ENCODE measurements at places on chromosomes 6 and 20.
A peak's percentile ranks its signal among the peaks of the same experiment; 100 is the strongest.

GRCh38 chr20:19427480-19427879 lies 215.0 kb downstream of the SLC24A3 start:
- no peak for DNase-seq

GRCh38 chr20:60063739-60064380 lies 105.6 kb downstream of the CDH26 start:
- DNase-seq: no peak

- DNase-seq: no peak
Observed at GRCh38 chr20:20407891-20408805, 40.2 kb downstream of the INSM1 start.

DNA sequence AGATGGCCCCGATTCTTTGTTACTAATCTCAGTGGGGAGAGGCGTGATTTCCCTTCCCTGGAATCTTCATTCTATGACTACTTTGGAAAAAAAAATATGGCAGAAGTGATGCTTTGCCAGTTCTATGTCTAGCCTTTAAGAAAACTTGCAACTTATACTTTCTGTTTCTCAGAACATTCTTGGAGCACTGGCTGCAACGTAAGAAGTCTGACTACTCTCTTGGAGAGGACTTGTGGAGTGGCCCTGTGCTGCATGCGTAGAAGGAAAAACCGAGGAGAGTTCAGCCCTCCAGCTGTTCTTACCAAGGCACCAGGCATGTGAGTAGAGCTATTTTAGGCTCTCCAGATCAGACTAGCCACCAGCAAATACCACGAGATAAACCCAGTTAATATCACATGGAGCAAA lies 77.6 kb upstream of the STXBP5 start:
- no peak for DNase-seq

GRCh38 chr6:11129908-11130565 lies 18.5 kb upstream of the ERVFRD-1 start:
- DNase-seq: no peak

GRCh38 chr6:4136354-4136831 lies 1.0 kb upstream of the ECI2 start:
- DNase-seq: no peak

DNA sequence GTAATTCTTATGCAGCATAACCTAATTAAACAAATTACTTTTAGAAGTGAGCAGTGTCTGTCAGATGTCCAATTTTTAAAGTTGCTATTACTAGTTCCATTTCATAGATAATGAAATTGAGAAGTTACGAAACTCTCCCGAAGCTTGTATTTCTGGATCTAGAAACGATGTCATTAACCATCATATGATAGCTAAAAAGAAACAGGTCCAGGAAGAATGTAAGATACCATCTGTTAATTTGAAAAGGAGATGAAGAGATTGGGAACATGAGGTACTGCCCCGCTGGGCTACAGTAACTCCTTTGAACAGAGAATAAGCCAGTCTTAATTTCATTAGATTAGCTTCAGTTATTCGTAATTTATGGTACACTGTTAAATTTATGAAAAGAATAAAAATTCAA lies 47.5 kb upstream of the TMX4 start:
- DNase-seq: no peak

DNA sequence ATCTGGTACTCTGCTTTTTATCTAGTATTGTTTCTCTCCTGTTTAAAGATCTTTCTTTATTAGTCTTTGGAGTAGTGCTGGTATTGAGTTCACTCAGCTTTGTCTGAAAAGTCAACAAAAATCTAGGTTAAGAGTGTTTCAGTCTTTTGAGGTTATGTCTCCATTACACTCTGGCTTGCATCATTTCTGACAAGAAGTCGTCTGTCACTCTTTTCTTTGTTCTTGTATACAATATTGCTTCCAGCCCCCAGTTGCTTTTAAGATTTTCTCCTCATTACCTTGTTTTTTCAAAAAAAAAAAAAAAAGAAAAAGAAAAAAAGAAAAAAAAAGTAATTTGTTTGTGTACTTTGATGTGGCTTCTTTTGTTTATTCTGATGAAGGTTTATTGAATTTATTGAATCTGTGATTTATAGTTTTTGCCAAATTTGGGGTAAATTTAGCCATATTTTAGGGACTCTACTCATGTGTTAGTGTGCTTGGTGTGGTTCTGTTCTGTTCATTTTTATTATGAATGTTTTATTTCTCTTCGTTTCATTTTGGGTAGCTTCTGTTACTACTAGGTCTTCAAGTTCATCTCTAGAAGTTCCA lies 408.9 kb downstream of the CDKAL1 start:
- no peak for DNase-seq

- no peak for DNase-seq
Observed at GRCh38 chr6:106860940-106861339, 113.6 kb downstream of the CD24 start.

- no peak for DNase-seq
Observed at GRCh38 chr20:53654932-53655624, 61.4 kb upstream of the ZNF217 start.

- DNase-seq: no peak
Observed at GRCh38 chr20:15081261-15081660, 743.8 kb upstream of the FLRT3 start.

DNA sequence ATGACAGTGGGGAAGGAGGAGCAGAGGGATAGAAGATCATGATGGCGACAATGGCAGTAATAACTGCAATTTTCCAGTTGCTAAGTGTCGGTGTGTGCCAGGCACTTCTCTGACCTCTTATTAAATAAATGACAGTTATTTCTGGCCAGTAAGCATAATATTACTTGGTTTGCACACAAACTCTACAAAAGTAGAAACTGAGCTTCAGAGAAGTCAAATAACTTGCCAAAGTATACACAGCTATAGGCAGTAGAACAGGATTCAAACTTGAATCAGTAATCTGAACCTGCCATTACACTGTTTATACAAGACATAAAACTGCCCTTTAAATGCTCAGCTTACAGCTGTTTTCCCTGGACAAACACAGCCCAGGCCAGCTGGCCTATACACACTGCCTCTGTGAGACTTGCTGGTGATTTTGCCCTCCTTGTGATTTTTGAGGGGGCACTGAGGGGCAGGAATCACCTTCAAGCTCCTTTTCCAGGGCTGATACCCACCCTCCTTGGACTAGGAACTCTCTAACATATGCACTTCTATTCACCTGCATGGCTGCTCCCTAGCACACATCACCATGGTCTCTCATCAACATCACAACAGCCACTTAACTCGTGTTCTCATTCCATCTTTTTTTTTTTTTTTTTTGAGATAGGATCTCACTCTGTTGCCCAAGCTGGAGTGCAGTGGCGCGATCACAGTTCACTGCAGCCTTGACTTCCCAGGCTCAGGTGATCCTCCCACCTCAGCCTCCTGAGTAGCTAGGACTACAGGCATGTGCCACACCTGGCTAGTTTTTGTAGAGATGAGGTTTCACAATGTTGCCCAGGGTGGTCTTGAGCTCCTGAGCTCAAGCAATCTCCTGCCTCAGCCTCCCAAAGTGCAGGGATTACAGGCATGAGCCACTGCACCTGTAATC lies 63.6 kb downstream of the SLC23A2 start:
- DNase-seq: no peak

- no peak for DNase-seq
Observed at GRCh38 chr6:152207915-152208714, 400.6 kb downstream of the ESR1 start.

- no peak for DNase-seq
Observed at GRCh38 chr6:2579241-2579761, 171.4 kb downstream of the MYLK4 start.

GRCh38 chr20:1775117-1775516 lies 117.5 kb upstream of the SIRPG start:
- DNase-seq: no peak

- no peak for DNase-seq
Observed at GRCh38 chr6:83432636-83433035, 1.8 kb upstream of the ME1 start.

DNA sequence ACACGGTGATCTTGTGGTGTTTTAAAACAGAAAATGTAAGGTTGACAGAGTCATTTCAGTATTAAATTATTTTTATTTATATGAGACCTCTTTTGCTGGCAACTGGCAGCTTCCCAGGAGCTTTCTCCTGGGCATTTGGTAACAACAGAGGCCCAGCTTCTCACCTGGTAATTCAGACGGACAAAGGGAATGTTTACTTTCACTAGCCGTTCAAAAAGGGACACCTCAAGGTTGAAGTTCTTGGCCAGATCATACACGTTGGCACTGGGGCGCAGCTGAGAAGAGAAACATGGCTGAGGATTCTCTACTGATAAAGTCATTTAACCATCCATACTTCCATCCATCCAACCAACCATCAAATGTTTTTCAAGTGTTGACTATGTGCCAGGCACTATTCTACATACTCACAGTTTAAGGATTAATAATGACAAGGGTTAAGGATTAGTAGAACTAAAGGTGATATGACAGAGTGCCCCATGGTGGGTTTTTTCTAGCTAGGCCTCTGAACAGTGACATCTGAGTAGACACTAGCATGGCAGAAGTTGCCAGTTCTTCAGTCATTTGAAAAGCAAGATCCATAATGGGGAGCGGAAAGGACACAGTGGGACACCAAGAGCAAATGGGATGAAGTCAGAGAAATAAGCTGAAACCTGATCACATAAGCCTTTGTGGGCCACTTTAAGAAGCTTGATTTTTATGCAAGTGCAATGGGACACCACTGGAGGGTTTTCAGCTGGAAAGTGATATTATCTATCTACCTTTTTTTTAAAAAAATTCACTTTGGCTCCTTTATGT lies 25.1 kb downstream of the ZNFX1 start:
- DNase-seq: no peak

- no peak for DNase-seq
Observed at GRCh38 chr20:37917461-37917860, 14.5 kb downstream of the VSTM2L start.

GRCh38 chr20:17852323-17852722 lies 116.3 kb downstream of the SNX5 start:
- no peak for DNase-seq

DNA sequence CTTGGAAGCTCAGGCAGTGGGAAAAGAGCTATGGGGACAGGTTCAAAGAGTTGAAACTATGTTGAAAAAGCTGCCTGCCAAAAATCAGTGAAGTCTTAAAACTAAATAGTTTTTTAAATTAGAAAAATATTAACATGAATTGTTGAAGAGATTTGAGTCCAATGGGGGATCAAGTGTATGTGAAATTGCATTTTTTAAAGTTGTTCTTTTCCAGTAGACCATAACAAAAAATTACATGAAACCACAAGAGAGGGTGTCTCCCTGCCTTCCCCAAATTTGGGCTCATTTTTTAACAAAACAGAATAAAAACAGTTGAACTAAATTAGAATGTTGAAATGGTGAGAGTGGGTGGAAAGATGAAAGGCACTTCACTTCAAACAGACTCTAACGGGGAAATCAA lies 31.5 kb upstream of the COL10A1 start:
- DNase-seq: no peak

- no peak for DNase-seq
Observed at GRCh38 chr20:15476186-15476585, 1097.1 kb downstream of the KIF16B start.

- peak; percentile 5 for DNase-seq
Observed at GRCh38 chr20:63087872-63088680, 81.3 kb upstream of the BHLHE23 start.

- DNase-seq: no peak
Observed at GRCh38 chr6:98827295-98828159, 6.8 kb upstream of the POU3F2 start.

- no peak for DNase-seq
Observed at GRCh38 chr6:138957484-138957883, 30.6 kb downstream of the REPS1 start.

GRCh38 chr6:340991-341827 lies 48.9 kb downstream of the DUSP22 start:
- DNase-seq: no peak

GRCh38 chr6:137213331-137213740 lies 5.8 kb downstream of the IFNGR1 start:
- DNase-seq: no peak

GRCh38 chr6:167572106-167572505 lies 247.2 kb downstream of the TTLL2 start:
- DNase-seq: no peak

DNA sequence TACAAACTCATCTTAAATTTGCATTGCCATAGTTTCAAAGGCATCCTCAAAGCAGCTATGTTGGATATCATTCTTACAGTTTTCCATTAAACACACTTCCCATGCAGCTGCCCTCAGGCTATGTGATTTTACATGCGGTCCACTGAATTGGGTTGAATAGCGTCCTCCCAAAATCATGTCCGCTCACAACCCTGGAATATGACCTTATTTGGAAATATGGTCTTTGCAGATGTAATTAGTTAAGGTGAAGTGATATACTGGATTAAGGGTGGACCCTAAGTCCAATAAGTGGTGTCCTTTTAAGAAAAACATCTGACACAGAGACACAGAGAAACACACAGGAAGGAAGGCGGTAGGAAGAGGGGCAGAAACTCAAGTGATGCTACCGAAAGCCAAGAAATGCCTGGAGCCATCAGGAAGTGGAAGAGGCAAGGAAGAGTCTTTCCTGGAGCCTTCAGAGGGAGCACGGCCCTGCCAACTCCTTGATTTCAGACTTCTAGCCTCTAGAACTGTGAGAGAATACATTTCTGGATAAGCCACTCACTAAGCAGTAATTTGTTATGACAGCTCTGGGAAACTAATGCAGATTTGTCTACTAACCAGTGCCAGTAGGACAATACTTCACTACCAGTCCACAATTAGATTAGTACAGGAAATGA lies 42.7 kb upstream of the NHSL1 start:
- no peak for DNase-seq

DNA sequence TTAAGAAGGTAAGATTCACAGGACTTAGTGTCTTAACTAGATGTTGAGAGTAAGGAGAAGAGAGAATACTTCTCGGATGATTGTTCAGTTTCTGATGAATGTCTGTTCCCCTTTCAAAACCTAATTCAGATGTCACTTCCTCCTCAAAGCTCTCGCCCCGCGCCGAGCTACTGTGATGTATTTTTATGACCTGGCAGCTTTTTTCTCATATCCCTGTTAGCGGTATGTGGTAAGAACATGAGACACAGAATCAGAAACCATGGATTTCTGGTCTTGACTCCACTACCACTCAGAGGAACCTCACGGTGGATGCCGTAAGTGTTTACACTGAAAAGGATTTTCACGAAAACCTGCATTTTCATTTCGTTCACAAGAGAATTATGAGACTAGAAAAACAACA lies 48.4 kb downstream of the CEP43 start:
- no peak for DNase-seq

GRCh38 chr20:17648791-17649730 lies 33.0 kb downstream of the RRBP1 start:
- no peak for DNase-seq

- DNase-seq: no peak
Observed at GRCh38 chr6:158060455-158061360, 79.0 kb downstream of the SYNJ2 start.

DNA sequence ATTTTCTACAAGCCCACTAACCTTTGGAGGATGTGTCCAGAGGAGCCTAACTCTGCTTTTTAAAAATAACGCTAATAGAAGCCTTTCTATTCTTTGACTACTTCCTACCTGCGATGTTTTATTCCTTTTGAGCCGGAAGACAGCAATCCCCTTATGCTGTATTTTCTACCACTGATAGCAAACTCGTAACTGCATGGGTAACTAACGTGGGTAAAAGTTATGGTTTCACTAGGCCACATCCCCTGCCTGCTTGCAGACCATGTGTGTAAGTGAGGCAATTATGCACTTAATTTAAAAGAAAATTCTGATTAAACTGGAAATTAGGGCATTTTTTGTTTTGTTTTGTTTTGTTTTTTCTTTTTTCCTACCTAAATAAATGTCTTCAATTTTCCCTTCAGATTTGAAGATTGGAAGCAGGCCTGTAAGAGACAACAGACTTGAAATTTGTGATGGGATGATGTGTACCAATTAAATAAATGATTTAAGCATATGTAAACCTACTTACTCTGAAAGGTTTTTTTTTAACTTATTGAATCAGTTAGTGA lies 931 bp downstream of the UFL1 start:
- no peak for DNase-seq

- peak; percentile 6 for DNase-seq
Observed at GRCh38 chr6:14270925-14271788, 153.6 kb downstream of the CD83 start.
